ENCODE measurements at places on chromosomes 7 and 10.
A peak's percentile ranks its signal among the peaks of the same experiment; 100 is the strongest.

DNA sequence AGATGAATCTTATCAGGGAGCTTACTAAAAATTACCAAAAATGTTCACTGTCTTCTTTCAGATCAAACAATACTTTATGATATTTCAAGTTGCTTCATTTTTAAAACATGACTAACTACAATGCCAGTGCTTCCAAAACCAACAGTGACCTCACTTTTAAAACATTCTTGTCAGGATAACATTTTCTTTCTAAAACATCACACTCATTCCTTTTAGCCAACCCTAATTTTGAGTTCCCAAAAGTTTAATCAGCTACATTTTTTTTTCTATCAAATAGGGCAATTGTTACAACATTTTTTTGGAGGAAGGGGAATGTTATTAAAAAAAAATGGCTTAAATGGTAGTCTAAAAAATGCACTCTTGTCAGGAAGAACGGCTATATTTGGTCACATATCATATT, 37.3 kb downstream of the RTKN2 start:
- DNase-seq, result no peak

DNA sequence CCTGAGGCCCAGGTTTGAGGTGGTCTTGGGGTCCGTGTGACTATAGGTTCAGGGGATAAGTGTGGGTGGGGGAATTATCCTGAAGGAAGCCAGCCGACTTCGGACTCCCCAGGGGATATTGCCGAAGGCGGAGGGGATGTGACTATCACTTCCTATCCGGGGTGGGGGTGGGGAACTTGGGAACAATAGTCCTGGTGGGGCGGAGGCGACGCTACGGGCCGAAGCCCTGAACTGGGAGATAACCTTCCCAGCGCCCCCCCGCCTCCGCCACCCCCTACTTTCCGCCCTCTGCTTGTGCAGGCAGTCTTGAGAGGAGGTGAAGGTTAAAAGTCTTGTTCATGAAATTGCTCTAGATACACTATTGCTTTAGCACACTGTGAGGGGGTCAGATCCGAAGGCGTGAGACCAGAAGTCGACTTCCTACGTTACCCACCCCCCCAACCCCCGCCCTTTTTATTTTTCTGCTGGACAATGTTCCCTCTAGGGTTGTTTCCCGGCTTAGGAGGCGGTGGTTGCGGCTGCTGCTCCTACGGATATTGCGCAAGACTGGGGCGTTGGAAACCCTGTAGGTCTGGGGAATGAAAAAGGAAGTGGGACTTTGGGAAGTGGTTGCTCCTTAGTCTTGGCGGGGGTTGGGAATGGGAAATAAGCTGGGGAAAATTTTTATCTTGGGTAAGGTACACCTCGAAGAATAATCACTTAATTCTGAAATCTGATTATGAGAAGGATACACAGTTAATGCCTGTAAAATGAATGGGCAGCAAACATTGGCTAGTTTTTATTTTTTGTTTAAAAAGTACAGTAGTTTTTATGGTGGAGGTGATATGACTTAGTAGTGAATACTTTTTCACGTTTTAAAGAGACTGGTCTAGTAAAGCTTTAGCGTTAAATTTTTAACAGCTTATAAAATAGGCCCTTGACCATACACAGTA, 1.5 kb downstream of the PTPN12 start:
- peak; percentile 91 for DNase-seq

GRCh38 chr7:138459413-138460175, 465 bp upstream of the TRIM24 start:
- peak; percentile 98 for DNase-seq

- no peak for DNase-seq
These were observed 45.6 kb downstream of the LBX1 start for GRCh38 chr10:101183458-101184183.

- DNase-seq, result peak; percentile 78
These were observed 682 bp upstream of the RGS10 start for GRCh38 chr10:119542988-119543813.

GRCh38 chr7:154709840-154710520, 292.9 kb downstream of the PAXIP1 start:
- no peak for DNase-seq

DNA sequence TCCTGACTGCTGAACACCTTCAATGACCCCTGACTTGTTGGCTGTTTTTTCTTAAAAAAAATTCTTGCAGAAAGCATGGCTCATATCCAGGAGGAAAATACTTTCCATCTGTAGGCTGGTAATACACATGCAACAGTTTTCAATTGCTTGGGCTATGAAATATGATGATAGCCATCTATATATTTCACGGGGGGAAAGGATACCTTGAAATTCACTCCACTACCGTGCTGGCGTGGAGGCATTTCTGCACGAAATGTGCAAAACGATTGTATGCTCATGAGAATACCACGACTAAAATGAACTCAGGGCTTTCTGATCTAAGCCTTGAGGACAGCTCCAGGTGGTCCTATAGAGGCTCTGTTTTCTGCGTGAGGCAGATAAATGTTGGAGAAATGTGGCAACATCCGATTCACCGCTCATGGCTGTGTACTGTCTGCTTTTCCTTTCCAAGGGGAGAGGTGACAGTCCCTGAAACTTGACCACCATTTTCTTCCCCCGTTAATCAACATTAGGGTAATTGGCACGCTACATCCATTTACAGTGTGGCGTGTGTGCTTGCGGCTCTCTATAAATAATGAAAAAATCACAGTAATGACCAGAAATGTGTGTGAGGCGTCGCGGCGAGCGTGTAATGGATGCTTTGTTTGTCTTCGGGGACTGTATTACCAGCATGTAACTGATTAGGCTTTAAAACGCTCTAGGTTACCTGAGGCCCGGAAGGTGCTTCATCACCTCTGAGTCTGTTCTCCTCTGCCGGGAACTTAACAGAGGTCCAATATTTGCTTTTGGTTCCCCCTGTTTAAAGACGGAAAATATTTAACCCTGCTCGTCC, 12.8 kb upstream of the CARD11 start:
- no peak for DNase-seq

DNA sequence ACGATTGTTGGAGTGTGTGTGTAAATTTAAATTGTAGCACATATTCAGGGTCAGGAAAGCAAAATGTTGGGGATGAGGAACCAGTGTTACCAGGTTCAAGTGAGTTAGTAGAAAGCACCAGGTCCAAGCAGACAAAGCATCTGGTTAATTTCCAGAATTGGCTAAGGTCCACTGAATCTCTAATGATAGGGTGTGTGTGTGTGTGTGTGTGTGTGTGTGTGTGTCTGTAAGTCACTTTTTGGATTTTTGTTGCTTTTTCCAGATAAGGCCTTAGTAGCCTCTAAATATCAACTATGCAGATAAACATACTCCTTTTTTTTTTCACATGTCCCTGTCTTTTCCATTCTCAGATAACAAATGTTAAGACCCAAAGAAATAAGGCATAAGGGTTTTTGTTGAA, 36.6 kb upstream of the FMC1 start:
- DNase-seq, result no peak

- DNase-seq, result no peak
These were observed 1.6 kb upstream of the TARP start for GRCh38 chr7:38274927-38275620.

DNA sequence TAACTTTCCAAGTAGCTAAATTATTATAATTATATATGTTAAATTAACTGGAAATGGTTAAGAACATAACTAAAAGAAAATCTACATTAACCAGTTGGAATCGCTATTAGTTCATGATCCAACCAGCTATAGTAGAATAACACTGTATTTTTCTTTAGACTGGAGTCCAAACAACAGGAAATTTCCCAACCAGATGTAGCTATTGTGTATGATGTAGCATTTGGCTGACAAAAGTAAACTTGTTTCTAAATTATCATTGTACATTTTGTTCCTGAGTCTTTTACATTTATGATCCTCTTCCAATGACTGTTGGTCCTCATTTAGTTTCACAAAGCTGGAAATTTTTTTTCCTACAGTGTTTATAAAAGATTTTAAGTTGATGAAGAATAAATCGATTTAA, 62.1 kb downstream of the PAPSS2 start:
- no peak for DNase-seq
